Lung (tissue), 17 donors: ENCODE measurements at places on chromosomes 5 and 9.
A peak's percentile ranks its signal among the peaks of the same experiment; 100 is the strongest.

DNA sequence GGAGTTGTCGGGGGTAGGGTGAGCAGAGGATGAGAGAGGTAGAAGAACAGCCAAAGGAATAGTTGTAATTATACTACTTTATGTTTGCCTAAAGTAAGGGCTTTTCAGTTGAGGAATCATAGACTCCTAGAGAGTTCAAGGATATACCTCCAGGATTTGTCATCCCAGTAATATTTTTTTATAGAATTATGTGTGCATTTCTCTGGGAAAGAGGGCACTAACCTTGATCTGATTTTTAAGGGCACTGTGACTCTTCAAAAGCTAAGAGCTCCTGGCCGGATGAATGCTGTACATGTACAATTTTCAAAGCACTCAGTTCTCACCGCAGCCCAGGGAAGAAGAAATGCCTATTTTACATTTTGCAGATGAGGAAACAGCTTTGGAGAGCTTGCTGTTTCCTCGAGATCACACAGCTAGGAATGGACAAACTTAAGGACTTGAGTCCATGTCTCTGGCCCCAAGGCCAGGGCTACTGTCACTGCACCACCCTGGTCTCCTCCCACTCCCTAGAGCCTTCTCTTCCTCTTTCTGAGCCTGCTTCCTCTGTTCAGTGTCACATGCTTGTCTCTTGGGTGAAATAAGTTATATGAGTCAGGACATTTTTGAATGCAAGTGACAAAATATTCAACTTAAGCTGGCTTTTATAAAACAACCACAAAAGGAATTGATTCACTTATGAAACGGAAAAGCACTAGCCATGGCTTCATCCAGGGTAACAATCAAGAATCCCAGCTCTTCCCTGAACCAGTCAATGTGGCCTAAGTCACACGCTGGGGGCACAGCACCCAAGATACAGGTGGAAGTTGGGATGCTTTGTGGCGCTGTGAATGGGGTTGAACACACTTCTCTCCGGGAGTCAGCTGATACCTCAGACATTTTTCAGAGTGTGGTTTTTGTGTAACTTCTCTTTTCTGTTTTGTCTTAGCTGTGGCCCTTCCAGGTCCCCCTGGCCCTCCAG is 45.7 kb upstream of the TGFBR1 start:
- no peak for DNase-seq

DNA sequence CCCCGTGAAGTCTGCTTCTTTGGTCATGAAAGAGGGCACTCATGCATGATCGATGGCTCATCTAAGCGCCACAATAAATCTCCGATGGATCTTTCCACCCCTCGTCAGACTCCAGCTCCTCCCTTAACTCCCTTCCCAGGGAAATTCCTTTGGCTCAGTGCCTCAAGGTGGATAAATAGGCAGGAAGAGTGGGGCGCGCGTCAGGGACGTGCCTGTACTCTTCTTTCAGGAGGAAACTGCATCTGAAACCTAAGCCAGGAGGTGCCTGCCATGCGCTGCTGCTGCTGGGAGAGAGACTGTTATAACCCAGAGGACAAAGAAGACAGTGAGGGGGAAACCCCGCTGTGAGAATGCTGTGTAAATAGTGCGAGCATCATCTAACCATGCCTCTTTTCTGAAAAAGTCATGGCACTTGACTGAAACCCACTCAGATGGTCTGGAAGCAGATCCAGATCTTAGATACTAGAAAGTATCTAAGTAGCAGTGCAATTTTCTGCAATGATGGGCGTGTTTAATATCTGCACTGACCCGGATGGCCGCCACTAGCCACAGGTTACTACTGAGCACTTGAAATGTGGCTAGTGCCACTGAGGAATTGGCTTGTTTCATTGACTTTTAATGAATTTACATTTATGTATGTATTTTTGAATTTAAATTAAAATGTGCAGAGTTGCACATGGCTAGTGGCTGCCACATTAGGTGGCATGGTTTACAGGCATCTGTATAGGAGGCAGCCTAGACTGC is 120.3 kb upstream of the BASP1 start:
- DNase-seq: no peak

- peak; percentile 95 for DNase-seq
Measured at GRCh38 chr9:15369238-15369637, 53.4 kb upstream of the SNAPC3 start.

DNA sequence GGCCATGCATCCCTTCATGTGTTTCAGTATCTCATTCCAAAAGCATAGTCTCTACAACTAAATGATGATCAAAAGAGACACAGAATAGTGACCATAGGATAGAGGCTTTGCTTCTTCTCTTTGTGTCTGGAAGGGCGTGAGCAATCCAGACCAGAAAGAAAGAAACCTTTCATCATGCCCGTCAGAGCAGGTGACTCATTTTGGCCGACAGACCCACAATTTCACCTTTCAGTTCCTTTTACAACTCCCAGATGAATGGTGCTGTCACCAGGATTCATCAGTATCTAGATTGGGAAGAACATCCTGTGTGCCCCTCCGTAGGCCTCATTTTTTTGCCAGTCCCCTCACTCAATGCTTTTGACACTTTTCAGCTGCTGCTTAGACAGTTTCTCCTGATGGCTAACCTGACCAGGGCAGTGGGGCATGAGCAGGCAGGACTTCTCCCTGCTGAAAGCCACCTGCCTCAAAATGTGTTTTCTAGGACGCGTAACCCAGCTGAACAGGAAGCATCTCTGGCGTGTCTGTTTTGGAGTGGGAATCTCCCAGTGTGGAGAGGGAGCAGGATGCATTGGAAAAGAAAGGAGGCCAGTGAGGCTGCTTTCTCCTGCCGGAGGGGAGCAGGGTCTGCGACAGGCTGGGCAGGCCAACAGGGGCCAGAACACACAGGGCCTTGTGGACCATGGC is 21.2 kb downstream of the ABLIM3 start:
- DNase-seq: no peak

DNA sequence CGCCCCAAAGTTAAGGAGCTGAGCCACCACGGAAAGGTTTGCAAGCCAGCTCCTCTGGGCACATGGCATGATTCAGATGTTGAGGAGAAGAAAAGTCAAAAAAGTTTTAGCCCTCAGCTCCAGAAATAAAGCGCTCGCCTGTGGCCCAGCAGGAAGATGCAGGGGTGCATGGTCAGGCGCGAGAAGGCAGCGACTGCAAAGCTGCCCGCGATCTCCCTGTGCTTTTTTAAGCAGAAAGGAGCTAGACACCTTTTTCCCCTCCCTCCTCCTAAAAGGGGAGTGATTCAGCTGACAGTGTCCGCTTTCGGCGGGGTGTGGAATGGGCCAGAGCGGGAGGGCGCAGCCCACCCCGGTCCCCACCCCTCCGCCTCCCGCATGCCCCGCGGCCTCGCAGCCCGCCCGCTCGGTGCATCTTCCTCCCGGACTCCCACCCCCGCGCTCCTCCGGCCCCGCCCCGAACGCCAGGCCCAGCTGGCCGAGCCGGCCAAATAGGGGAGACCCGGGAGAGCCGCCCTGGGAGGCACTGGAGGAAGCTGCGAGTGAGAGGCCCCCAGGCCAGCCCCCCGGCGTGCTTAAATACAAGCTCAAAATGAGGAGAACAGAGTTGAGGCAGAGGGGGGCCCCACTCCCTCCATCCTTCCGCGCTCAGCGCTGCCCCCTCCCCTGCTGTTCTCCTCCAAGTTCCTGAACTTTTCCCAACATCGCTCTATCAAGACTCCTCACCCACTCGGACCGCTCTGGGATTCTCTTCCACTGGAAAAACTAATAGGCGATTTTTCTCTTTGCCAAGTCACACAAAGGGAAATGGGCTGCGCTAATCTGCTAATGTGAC is at the start of gene ADAMTS12:
Gene ADAMTS12, minus strand, starts transcription at position 203 of the 832 bp plus-strand sequence. Its CDS starts 134 bp downstream, at position 69.
- DNase-seq: peak; percentile 95

GRCh38 chr5:74949976-74950375 is 83.8 kb upstream of the FAM169A start:
- DNase-seq: no peak
